Skin of body (tissue), 3 donors: ENCODE measurements at places on chromosomes 16 and 17.

GRCh38 chr17:77546772-77547241 is 406.0 kb downstream of the SEC14L1 start:
- DNase-seq, result no peak

- DNase-seq, result peak; percentile 88
Observed at GRCh38 chr16:84532291-84532724, 27.8 kb upstream of the MEAK7 start.

DNA sequence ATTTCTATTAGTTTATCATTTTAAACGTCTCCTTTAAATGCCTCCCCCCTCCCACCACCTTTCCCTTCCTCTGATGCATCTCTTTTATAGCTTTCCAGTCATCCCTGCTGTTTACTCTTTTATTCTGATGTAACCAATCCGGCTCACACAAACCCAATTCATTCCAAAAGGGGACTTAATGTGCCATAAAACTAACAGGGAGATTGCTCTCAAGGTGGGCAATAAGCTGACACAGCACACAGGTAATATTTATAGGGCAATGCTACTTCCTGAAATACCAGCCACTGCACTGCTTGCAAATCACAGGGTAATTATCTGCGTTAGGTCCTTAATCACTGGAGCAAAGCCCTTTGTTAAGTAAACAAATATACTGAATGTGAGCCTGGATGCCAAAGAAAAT is 23.3 kb upstream of the CA10 start:
- no peak for DNase-seq

GRCh38 chr16:29676989-29677785 is 1.8 kb upstream of the QPRT start:
- no peak for DNase-seq

DNA sequence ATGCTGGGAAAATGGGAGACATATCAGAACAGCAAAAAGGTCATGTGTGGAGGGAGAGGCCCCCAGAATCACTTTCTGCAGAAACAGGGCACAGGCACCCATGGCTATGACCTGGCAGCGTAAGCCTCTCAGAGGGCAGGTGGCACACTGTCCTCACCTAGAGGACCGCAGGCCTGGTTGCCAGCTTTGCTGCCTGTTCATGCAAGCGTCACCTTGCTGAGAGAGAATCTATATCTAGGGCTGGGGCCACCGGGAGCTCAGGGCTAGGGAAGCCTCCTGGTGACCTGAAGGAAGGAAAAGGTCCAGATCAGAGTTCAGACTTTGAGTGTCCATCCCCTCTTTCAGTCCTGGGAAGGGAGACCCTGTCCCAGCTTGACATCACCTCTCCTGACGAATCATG is 78.7 kb downstream of the GOSR1 start:
- no peak for DNase-seq

- no peak for DNase-seq
Observed at GRCh38 chr16:52212841-52213240, 334.1 kb downstream of the TOX3 start.

DNA sequence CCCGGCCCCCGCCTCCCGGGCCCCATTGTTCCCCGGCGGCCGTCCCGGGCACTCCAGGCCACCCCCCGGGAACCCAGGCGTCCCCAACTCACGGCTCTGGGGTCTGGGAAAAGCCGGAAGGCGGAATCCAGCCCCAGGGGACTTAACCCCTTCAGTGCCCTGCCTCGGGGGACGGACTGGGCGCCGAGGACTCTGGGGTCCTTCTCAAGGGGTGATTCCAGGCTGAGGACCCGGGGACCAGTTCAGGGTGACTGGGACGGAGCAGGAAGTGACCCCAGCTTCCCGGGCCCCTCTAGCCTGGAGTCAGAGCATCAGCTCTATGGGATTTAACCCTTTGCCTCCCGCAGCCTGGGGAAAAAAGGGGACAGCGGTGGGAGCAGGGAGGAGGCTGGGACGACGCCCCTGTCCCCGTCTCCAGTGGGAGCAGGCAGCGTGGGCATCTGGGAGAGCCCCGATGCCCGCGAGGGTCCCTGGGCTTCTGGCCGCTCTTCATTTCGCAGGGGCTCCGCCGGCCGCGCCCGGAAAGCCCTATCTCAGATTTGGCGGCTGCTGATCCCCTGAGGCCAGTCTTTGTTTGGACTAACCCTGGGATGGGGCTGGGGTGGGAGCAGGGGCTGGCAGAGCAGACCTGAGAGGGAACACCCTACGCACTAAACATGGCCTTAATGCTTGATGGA is at the start of gene ZNF629:
Gene ZNF629, minus strand, starts transcription at position 270 of the 677 bp plus-strand sequence. CDS start 2,723 bp downstream, outside the sequence.
- peak; percentile 38 for DNase-seq

GRCh38 chr17:41976142-41976768 is 9.7 kb downstream of the CNP start:
- no peak for DNase-seq

DNA sequence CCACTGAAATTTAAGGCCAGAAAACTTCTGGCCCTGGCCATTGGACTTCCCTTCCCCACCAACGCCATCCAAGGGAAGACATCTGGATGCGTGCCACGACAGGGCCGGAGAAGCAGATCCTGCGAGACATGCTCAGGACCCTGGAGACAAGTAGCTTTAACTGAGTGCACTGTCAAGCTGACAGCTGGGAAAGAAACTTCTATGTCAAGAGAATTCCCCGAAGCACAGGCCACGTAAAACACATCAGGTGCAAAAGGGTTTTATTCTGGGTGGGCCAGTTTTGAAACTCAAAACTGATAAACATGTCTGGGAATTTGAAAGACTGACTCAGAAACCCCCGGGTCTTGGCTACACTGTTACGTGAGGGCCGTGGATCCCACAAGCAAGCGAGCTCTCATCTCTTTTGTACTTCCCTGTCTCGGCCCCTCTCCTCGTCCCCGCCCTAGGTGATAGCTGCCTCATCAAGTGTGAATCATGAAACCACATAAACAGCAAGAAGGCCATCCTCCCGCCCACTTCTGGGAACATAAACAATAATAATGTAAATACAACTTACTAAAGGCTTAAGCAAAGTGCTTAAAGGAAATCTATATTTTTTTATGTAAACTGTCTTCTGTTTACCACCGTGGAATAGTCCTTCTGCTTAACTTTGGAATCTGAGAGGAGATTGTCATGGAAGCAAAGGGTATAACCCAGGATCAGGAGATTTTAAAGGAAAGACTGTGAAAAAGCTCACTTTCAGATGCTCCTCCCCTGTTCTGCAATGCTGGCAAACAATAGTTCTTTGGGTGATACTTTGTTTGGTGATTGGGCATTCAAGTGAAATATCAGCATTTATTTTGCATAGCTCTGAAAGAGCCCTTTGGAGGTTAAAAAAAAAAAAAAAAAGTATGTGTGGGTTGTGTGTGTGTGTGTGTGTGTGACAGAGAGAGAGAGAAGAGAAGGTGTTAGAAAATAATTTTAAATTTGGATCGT is 406.0 kb upstream of the MAF start:
- peak; percentile 60 for DNase-seq

DNA sequence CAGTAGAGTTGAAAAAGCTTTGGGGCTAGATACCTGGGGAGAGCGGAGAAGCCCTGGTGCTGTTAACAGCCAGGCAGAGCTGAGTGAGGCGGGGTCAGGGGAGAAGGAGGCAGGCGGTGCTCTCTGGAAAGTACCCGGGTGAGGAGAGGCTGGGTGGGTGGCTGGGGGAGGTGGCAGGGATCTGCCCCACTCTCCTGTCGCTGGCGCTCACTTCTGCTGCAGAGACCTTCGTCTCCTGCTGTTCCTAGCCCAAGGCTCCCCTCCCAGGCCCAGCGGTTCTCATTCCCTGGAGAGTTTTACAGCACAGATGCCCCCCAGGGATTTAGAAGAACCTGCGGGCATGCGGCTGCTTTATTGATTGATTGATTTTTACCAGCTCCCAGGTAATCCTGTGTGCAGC is 302.8 kb downstream of the IRF8 start:
- DNase-seq, result no peak

DNA sequence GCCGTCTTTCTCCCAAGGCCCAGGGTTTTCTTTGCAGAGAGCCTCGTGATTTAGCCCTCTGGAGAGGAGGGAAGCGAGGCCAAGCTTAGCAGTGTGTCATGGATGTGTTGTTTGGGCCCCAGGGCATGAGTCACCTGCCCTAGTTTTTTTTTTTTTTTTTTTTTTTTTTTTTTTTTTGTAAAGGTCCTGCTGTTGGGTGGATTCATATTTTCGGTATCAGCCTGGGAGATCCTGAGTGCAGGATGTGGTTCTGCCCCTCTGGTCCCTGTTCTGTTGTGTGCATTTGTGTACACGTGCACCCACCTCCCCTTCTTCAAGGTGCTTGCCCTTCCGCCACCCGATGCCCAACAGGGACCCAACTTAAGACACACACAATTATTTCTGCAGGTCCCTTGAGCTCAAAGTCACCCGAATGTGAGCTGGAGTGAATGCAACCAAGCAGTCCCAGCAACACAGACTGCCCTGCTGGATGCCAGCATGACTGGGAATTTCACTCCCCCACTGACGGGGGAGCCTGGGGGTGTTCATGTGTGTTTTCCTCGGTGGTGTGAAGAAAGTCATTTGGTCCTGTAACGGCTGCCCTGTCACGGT is 265.8 kb upstream of the TNRC6C start:
- no peak for DNase-seq

GRCh38 chr16:977081-977701 is 4.4 kb upstream of the SOX8 start:
- DNase-seq, result no peak

DNA sequence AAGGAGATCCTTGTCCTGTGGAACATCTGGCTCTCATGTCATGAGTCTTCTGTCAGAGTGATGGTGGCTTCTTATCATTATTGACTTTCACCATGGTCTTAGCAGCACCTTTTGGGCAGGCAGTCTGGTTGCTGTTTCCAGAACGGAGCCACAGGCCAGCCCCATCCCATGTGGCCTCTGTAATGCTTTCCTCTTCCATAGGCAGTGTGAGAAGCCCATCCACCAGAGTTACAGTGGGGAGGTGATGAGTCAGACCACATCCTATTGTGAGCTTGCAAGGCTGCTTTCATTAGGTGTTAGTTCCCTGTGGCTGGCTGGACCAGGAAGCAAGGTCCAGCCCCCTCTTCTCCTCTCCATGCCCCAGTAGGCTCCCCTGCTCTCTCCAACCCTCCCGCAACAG is 30.8 kb upstream of the SPACA3 start:
- DNase-seq, result no peak

DNA sequence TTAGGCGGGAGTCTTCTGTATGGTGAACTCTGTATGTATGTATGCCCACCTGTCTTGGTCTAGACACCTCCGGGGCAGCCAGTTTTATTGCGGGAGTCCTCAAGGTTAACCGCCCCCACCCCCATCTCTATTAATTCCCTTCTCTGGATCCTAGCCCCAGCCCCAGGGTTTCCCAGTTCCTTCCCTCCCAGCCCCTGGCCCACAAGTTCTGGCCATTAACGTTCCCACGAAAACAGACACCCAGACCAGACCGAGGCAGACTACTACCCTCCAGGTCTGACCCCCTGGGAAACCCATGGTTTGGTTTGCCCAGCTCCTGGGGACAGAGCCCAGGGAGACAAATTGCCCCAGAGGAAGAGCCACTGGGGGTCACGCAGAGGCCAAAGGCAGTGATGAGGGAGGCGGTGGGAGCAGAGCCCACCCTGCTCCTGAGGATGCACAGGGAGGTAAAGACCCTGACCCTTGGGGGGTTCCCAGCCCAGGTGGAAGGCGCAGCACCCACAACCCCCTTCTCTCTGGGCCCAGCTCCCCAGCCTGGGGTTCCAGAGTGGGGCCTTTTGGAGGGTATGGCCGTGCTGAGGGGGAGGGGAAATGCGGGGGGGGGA is 8.5 kb downstream of the TBKBP1 start:
- no peak for DNase-seq

DNA sequence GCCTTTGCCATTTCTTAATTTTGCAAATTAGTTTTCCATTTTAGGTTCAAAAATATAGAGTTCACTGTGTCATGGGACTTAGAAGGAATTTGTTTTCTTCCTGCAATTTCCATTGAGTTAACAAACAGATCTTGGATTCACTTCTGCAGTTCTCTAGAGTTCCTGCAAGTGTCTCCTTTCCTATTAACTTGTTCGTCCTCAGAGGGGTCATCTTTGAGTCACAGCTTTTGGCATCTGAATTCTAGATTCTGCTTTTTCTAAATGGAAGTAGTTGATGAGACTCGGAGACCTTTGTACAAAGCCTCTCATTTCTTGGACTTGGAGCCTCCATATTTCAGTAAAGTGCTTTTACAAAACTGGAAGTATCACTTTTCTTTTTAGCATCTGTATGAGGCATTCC is 323.3 kb downstream of the BCAS3 start:
- DNase-seq, result peak; percentile 6

- no peak for DNase-seq
Observed at GRCh38 chr16:89043636-89044417, 49.8 kb upstream of the ACSF3 start.

DNA sequence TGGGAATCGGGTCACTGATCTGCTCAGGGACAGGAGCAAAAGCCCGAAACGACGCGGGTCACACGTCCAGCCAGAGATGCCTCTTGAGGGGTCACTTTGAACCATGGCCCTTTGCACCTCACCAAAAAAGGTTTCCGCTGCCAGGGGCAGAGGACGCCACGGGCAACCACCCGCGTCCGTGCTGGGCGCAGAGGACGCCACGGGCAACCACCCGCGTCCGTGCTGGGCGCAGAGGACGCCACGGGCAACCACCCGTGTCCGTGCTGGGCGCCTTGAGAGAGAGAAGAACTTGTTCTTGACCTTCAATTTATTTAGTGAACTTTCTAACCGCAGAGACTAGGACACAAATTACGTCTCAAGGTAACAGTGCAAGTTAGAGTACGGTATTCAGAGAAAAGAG is 35.5 kb downstream of the TIMM22 start:
- no peak for DNase-seq

DNA sequence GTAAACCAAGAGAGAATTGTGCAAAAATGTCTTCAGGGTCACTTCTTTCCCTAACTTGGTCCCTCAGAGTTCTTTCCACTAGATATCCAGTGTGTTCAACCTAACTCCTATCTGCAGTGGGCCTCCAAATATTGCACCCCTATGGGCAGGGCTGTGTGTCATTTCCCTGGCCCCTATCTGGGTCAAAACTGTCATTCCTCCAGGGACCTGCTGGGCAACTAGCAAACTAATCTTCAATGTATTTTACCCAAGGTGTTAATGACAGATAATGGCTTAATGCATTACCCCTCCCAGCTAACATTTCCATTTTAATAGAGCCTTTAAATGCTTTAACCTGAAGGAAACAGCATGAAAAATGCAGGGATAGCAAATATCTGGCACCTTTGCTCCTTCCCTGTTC is 25.8 kb upstream of the SKAP1 start:
- no peak for DNase-seq

GRCh38 chr16:4682616-4683254 is 10.6 kb upstream of the NUDT16L1 start:
- DNase-seq, result no peak

DNA sequence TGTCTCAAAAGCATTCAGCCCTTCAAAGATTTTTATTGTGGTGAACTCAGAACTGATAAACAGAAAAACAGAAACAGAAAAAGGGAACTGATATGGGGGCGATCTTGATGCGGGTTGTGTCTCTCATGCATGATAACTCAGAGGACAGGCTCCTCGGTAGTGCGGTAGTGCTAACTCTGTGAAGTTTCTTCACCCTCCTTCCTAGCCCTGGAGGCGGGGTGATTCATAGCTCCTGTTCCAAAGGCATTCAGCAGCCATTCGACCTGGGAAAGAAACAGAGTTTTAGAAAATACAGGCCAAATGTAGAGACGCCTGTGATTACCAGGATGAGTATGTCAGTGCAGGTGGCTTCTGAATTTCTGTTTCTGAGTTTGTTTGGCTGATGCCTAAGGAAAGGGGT is 5.5 kb upstream of the MAF start:
- no peak for DNase-seq
